Subcutaneous adipose tissue (tissue), 4 donors: ENCODE measurements at places on chromosomes 12 and 14. TPM values are rescaled to one million over a fixed set of nuclear protein-coding genes. Genes with fewer than 3 reads are reported as not detected.

PDE6H gene
- total RNA-seq = not detected

IL22 gene
- total RNA-seq = not detected

EAPP gene
- 44.5 TPM for total RNA-seq

DACT1 gene
- 6.4 TPM for total RNA-seq

PTGER2 gene
- 3.5 TPM for total RNA-seq

PIWIL1 gene
- total RNA-seq = not detected

SERPINA10 gene
- total RNA-seq = not detected

GALNT8 gene
- 3.3 TPM for total RNA-seq

RERG gene
- 15.3 TPM for total RNA-seq

PZP gene
- 0.22 TPM for total RNA-seq

NRL gene
- total RNA-seq = 3.0 TPM

PGF gene
- 0.68 TPM for total RNA-seq

FAM90A1 gene
- total RNA-seq = not detected

CLEC4D gene
- total RNA-seq = 1.2 TPM

NOP9 gene
- total RNA-seq = 14.3 TPM

AKAP3 gene
- 4.5 TPM for total RNA-seq

RPL10L gene
- total RNA-seq = not detected

GLIPR1L1 gene
- not detected for total RNA-seq

PTPRB gene
- 53.1 TPM for total RNA-seq

IRAK3 gene
- 87.4 TPM for total RNA-seq

CHFR gene
- total RNA-seq = 33.2 TPM

TAOK3 gene
- 78.0 TPM for total RNA-seq

TMEM106C gene
- 40.6 TPM for total RNA-seq

PTCSC3 gene
- not detected for total RNA-seq

TMX1 gene
- 54.6 TPM for total RNA-seq
